Mesothelial cell of epicardium (in vitro differentiated cells): ENCODE measurements at places on chromosomes 5 and 9. TPM values are rescaled to one million over a fixed set of nuclear protein-coding genes. Genes with fewer than 3 reads are reported as not detected.

DNA sequence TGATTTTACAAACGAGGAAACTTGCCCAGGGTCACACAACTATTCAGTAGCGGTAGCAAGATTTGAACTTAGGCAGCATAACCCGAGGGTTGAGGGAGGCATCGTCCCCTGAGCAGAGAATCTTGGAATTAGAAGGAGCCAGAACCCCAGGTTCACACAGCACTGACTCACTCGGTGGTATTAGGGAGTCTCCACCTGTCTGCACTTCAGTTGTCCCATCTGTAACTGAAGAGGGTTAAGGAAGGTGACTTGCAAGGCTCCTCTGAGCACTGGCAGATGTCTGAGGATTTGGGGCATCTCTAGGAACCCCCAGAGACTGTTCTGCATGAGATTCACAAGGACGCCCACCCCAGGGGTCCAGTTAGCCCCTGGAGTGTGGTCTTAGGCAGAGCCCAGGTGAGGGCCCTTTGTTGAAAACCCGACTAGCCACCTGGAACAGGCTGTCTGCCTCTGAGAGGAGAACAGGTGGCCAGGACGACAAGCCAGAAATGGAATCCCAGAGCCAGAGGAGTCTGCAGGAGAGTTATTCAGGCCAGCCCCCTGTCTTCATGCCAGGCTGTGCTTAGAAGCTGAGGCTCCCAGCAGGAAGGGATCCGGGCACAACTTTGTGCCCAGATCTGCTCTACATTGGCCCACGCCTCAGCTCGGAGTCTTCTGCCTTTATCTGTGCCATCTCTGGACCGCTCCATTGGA, 50.0 kb upstream of the ORM1 start:
- DNase-seq, result no peak

BHMT2 gene
- total RNA-seq, result not detected in 3 replicates

GRCh38 chr9:4160249-4160648, 139.6 kb downstream of the GLIS3 start:
- no peak for DNase-seq

- DNase-seq, result no peak
These were observed 649.4 kb downstream of the CDH9 start for GRCh38 chr5:26388976-26389375.
